SHP77 treated with DMSO at 0.1 percent for 48 hours (cell line): ENCODE measurements at places on chromosomes 4 and X.

- no peak for DNase-seq
These were observed 40.9 kb upstream of the IL13RA2 start for GRCh38 chrX:115058276-115058675.

GRCh38 chrX:100363896-100364295 lies 46.2 kb downstream of the PCDH19 start:
- no peak for DNase-seq

- DNase-seq: no peak
These were observed 9.9 kb downstream of the ZNF157 start for GRCh38 chrX:47380268-47380667.

DNA sequence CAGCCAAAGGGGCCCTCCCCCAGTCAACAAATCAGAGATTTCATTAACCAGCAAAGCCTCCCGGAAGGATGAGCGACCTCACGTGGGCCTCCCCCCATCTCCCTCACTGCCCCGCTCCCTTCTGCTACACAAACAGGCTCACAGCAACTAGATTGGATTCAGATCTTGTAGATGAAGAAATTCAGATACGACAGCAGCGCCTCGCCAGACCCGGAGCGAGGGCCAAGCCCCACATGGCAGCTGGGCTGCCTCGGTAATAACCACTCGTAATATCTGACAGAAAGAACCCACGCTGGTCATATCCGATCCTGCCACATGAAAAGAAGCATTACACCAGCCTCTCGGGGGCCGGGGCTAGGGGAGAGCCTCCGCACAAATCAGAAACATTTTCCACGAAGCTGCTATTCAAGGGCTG lies 581.3 kb downstream of the BCOR start:
- no peak for DNase-seq

- DNase-seq: no peak
These were observed 2.8 kb downstream of the ANKRD37 start for GRCh38 chr4:185399466-185399865.

DNA sequence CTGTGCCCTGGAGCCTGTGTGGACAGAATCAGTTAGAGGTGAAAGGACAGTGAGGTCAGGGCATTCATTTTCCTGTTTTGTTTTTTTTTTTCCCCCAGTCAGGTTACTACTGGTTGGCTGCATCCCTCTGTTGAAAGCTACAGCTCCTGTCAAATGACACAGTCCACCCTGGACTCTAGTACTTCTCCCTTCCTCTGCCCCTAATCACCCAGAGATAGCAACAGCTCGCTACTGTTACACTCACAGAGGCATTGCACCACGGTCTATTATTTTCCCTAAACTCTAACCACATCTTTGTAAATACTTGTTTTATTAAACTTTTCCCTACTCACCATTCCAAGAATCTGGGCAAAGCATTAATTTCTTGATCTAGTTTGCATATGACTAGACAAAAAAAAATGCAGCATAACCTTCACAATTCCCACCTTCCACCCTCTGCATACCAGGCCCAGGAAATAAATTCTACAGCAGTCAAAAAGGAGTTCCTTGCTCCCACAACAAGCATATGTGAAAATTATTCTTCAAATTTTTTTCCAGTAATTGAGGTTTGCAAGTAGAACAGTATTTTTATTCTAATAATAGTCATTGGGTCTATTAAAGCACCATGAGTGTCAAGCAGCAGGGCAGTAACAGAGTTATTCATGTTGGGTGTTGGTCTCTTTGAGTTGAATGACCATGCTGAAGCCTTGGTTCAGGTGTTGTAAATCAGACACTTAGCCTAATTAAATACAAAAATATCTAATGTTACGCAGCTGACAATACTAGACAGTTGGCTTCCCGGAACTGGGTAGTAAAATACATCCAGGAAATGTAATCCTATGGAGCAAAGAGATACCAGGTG lies 329.2 kb downstream of the INPP4B start:
- no peak for DNase-seq

GRCh38 chr4:88035292-88035691 lies 27.9 kb downstream of the PKD2 start:
- no peak for DNase-seq

- DNase-seq: no peak
These were observed 271.2 kb upstream of the AGA start for GRCh38 chr4:177713454-177713853.

- DNase-seq: no peak
These were observed 75.0 kb downstream of the PARM1 start for GRCh38 chr4:75007891-75008290.
